ENCODE measurements at places on chromosomes 7 and 10.

- no peak for DNase-seq
Measured at GRCh38 chr10:48480397-48481374, 124.2 kb downstream of the ARHGAP22 start.

GRCh38 chr7:2129323-2130095, 103.2 kb downstream of the MAD1L1 start:
- no peak for DNase-seq

GRCh38 chr7:121313793-121314676, 14.8 kb upstream of the WNT16 start:
- no peak for DNase-seq

GRCh38 chr7:64872351-64873154, 30.5 kb upstream of the ZNF273 start:
- no peak for DNase-seq

GRCh38 chr7:117194445-117194844, 128.4 kb downstream of the WNT2 start:
- DNase-seq = no peak

- no peak for DNase-seq
Measured at GRCh38 chr7:68783684-68784083, 814.6 kb upstream of the AUTS2 start.

DNA sequence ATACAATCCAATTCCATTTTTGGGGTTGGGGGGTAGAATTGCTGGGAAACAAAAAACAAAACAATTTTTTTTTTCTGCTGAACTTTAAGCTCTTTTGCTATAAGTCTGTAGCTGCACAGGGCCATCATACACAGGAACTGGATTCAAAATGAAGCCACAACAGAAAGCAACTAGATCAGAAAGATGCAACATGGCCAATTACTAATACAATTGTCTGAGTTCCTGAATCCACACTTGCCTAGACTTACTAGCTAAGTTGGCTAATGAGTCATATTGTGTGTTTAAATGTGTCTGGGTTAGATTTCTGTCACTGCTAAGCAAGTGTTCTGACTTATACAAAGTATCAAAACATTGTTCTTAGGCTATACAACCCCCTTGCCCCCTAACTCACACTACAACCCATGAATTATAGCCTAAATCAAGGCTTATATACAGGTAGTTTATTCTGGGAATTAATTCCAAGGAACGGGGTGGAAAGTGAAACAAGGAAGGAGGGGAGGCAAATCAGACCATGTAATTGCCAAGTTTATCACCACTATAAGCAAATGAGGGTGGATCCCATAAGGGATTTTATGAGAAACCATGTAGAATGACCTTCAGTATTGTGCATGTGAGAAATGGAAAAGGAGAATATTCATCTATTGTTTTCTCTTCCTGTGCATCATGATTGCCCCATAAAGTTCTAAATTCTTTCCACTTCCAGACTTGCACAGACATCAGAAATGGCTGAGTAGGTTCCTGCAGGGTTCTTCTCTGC, 337.9 kb upstream of the SORCS1 start:
- no peak for DNase-seq

DNA sequence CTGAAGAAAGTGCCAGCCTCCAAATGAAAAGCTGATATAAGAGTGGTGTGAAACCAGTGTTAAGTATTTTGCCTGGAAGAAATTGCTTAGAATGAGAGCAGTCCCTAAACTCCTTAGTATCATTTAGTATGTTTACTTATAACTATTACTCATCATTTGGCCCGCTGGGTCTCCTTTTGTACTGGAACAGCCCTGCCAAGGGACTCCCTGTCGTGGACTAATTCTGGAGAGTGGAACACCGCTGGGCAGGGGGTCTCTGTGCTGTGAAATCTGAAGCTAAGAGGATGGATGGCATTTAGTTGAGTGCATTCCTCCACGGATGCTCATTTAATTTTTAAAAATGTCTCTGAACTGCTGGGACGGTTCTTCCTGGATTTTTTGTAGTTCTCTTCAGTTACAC, 889.9 kb upstream of the C7orf33 start:
- DNase-seq = no peak

- no peak for DNase-seq
Measured at GRCh38 chr7:19508821-19509220, 200.0 kb downstream of the POLR1F start.

DNA sequence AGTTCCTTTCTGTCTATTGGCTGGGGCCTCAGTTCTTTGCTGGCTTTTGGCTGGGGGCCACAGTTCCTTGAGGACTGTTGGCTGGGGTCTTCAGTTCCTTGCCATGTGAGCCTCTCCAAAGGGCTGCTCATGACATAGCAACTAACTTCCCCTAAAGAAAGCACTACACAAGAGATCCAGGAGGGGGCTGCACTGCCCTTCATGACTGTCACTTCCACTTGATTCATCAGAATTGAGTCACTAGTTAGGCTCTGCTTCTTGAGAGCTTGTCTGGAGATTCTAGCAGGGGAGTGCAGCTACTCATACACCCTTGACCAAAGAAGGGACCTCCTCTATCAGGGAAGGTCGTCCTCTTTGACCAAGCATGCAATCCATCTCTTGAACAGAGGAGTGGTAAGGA, 38.0 kb upstream of the MKX start:
- no peak for DNase-seq

DNA sequence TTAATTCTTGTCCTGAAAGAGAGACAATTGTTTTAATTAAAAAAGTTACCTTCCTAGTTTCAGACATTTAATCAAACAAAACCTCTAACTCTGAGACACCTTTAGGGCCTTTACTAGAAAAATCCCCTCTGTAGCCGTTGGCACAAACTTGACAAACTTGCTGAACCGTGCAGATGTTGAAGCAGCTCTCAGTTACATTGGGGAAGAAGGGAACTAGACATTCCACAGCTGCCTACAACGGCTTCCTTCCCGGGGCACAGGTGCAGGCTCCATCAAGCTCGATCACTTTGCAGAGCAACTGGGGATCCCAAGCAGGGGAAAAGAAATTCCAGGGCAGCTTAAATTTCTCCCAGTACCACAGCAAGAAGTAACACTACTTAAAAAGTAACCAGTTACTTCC, 141.3 kb downstream of the SKAP2 start:
- peak; percentile 50 for DNase-seq

DNA sequence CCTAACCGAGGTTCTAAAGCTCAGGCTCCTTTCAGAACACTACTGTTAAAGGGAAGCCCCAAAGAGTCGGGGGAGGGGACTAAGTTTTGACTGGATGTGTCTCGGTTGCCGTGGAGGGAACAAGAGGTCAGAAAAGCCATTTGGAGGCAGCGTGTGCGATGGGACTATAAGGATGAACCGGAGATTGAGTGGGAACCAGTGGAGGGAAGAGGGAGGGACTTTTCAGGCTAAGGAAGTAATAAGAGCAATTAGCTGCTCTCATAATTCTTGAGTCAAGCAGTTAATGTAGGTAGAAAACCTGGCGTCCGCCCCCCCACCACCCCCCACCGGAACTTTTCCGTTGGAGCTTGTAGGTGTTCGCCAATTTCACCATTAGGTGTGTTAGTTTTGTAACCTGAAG, 491 bp upstream of the AKAP9 start:
- no peak for DNase-seq

DNA sequence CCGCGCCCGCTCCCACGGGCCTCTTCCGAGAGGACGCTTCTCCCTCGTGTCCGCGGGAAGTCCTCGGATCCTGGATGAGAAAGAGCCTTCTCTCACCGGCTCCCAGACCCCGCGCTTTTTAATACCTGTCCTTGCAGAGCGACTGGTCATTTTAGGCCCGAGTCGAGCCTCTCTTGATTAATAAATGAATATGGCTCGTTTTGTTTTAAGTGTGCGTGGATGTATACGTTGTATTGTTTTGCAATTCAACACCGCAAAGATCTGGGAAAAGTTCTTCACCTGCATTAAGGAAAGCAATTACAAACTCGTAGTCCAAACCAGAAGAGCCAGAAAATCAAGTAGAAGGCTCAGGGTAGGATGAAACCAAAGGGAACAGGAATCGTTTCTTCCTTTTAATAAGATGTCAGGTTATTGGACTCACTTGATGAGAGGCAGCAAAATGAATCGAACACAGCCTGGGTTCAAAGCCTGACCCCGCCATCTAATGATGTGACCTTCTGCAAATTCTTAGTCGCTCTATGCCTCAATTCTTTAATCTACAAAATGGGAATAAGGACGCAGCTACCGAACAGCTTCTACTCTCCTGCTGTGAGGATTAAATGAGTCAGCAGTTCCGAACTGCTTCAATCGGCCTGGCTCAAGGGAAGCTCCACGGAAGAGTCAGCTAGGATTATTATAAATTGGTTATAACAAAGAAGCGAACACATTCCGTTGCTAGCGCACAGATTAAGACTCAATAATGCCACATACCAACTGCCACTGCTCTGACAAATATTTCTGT, 277.8 kb upstream of the NEBL start:
- DNase-seq = no peak

- no peak for DNase-seq
Measured at GRCh38 chr10:18217577-18217976, 77.4 kb downstream of the CACNB2 start.

GRCh38 chr10:71381611-71382010, 15.1 kb upstream of the CDH23 start:
- DNase-seq = no peak

DNA sequence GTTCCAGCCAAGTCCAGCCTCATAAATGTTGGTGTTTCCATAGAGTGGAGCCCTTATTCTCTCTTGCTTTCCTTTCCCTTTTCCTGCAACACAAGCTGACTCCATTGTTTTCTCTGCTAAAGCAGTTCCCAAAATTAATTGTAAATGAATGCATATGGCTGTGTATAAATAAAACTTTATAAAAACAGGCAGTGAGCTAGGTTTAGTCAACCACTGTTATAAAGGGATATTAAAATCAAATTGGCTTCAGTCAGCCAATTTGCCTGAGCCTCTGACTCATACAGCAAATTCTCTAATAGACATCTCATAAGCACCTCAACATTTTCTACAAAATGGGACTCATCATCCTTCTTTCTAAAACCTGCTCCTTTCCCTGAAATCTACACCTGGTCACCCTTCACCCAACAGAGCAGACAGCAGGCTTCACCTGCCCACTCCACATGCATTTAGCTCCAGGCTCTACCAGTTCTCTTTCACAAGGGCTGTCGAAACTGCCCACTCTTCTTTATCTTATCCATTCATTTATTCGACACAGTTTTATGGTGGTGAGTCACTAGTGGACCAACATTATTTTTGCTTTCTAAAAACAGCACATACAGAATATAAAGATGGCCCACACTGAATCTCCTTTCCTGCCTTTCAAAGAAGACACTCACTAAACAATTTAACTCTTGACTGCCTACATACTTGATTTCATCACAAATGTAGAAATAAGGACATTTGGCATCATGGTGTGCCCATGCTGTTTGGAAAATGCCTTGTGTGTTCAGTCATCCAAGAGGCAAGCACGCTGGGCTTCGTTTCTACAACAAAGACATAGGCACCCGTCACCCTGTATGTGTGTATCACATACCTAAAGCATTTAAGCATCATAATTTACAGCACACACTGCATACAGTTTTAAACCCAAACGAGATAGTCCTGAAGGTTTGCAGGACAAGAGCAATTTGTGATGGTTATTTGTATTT, 74.6 kb upstream of the C7orf33 start:
- DNase-seq = no peak

- DNase-seq = no peak
Measured at GRCh38 chr7:35386816-35387706, 133.2 kb upstream of the TBX20 start.

Measured in H1 (cell line).